Stimulated activated CD8-positive, alpha-beta memory T cell treated with anti-CD3 and anti-CD28 coated beads, Interleukin-12 subunit alpha, Interleukin-12 subunit beta, amount 100 ng/mL, for 4 hours (primary cell): ENCODE measurements at places on chromosomes 12 and 14.

DNA sequence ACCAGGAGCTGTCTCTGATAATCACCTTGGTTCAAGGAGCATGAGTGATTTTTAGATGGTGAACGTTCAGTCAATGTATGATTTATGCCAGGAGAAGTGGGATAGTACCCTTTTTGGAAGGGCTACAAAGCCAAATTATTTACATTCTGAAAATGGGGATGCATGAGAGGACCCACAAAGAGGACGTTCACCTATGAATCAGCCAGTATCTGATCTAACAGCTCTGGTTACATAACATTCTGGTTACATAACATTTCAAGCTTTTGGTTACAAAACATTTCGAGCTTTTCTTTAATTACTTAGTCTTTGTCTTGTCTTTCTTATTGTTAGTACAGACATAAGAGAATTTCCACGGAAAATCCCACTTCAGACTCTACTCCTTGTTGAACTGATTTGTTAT lies 68.8 kb downstream of the SLCO1A2 start:
- DNase-seq, result no peak

GRCh38 chr12:22682663-22683062 lies 57.7 kb downstream of the ETNK1 start:
- no peak for DNase-seq

DNA sequence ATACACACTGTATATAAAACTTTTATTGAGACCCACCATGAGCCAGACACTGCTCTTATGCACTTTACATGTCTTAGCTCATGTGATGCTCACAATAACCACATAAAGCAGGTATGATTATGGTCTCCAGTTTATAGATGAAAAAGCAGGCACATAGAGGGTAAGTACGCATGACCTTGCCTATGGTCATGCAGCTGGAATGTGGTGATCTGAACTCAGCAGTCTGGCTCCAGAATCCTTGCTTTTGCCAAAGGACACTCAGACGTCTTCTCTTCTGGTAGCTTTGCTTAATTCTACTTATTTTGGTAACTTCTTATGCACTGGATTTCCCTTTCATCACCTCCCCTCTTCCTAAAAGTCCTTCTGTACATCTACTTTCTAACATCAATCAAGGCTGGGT lies 103.3 kb upstream of the CRY1 start:
- no peak for DNase-seq

- DNase-seq, result no peak
Observed at GRCh38 chr12:119179335-119180021, 747 bp downstream of the HSPB8 start.

DNA sequence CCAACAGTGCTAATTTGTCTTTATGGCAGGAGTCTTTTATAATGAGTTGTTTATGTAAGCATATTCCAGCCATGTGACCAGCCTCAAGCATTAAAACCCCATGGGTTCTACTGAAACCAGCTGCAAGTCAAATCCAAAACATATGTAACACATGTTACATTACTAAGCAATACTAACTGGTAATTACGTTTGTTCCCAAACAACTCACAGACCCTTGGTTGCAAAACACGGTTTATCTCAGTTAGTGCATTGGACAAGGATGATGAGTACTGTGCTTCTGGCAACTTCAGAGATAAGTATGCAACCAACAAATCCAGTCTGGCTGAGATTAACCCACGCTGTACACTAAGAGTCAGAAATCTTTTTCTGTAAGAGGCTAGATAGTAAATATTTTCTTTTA lies 110.1 kb upstream of the FAR2 start:
- no peak for DNase-seq

GRCh38 chr12:8644345-8645248 lies 18.0 kb downstream of the MFAP5 start:
- DNase-seq, result peak; percentile 7

GRCh38 chr14:64266239-64266638 lies 27.9 kb downstream of the ESR2 start:
- no peak for DNase-seq

- no peak for DNase-seq
Observed at GRCh38 chr12:95738024-95738611, 52.4 kb downstream of the NTN4 start.

DNA sequence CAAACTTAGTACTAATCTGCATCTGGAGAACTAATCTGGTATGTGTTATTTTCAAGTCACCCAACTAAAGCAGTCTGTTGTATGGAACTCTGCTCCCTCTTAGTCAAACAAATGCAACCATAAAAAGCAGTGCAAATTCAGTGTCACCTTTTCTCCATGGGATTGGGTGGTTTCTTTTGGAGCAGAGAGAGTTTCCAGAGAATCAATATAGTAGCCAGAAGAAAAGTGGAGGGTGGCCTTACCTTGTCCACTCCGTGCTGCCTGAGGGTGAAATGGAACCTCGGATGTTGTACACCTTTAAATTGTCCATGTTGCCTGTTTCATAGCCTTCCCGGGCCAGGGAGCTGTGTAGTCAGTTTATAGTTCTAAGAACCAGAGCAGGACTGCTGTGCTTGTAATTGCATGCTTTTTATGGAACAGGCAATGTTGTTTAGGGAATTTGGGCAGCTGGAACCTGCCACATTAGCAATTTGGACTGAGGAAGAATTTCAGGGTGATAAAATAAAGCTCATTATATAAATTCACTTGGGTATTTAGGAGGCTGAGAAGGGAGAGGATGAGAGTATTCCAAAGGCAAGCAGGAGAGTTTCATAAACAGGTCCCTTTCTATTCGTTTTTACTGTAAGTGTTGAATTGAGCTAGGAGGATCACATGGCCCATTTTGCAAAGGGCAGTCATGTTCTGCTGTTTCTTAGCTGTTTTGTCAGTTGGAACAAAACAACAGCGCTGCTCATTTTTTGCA lies 60.5 kb downstream of the CRADD start:
- DNase-seq, result no peak
